Activated T-cell treated with anti-CD3 and anti-CD28 coated beads, Interleukin-2, amount 50 U/mL, for 72 hours (primary cell): ENCODE measurements at places on chromosomes 4 and X. TPM values are rescaled to one million over a fixed set of nuclear protein-coding genes. Genes with fewer than 3 reads are reported as not detected.

DNA sequence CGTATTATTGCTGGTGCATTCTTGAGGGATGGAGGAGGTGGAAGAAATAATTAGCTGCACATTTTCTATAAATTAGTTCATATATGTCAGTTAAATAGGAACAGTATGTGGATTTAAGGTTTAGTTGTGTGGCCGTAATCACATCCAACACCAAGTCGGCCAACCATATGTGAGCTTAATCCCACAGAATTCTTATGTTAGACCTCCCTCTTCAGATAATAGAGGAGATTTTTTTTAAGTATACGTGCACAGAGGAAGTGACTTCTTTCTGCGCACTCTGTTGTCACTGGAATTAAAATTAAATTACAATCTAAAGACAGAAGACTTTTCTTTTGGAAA is 2.1 kb downstream of the SEPTIN11 start:
- DNase-seq = no peak

The PITX2 gene
- total RNA-seq = 0.31 TPM

- DNase-seq = peak; percentile 59
Measured at GRCh38 chr4:141133146-141133998, at the start of gene RNF150. Gene RNF150, minus strand, starts transcription at chr4:141133469.

GRCh38 chr4:40254608-40255392 is 58.0 kb downstream of the RHOH start:
- DNase-seq = peak; percentile 51

GRCh38 chr4:39263895-39264294 is 81.6 kb downstream of the WDR19 start:
- DNase-seq = no peak

The F11 gene
- not detected for total RNA-seq

DNA sequence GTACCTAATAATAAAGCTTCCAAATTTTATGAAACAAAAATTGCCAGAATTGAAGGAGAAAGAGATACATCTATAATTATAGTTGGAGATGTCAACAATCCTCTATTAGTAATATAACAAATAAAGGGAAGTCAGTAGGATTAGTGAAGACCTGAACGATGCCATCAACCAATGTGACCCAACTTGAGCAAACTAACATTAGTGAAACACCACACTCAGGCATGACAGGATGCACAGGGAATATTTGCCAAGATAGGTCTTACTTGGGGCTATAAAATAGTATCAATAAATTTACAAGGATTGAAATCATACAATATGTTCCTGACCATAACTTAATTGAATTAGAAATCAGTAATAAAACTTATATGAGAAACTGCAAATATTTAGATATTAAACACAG is 12.0 kb downstream of the SPON2 start:
- no peak for DNase-seq

GRCh38 chrX:107566604-107567262 is 61.6 kb upstream of the PRPS1 start:
- DNase-seq = no peak

DNA sequence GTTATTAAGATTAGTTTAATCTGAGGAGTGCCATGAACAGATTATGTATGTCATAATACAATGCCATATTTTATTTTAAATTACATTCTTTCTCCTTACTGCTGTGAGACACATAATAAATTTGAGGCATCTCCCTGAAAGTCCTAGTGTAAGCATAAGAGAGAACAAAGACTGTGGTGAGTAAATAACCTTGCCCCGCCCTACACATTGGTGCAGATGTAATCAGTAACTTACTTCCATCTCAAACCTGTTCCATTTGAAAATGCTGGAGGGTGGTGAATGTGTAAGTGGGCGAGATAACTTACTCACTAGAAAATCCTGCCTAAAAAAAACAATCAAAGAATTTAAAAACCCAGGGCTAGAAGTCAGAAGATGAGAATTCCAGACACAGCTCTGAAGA is 338.1 kb upstream of the SLIT2 start:
- DNase-seq = no peak

DNA sequence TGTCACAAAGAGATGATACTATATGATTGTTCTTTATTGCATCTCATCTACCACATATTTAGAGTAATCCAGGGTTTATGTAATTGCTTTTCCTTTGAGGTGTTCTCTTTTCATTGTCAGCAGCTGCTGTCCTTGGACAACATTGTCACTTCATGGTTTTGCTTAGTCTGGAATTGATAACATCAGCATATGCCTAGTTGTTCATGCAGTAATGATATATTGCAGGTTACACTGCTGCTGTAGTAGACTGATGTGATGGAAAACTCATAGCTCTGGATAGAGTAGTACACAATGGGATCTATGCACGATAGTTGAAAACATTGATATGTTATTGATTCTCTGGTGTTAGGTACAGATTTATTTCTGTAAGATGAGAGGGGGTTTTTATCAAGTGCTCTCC is 13.7 kb downstream of the NEIL3 start:
- no peak for DNase-seq

- DNase-seq = no peak
Measured at GRCh38 chrX:153640736-153641575, 6.0 kb upstream of the DUSP9 start.

The FREM3 gene
- total RNA-seq = not detected

- DNase-seq = no peak
Measured at GRCh38 chr4:133594390-133595207, 445.5 kb downstream of the PCDH10 start.

DNA sequence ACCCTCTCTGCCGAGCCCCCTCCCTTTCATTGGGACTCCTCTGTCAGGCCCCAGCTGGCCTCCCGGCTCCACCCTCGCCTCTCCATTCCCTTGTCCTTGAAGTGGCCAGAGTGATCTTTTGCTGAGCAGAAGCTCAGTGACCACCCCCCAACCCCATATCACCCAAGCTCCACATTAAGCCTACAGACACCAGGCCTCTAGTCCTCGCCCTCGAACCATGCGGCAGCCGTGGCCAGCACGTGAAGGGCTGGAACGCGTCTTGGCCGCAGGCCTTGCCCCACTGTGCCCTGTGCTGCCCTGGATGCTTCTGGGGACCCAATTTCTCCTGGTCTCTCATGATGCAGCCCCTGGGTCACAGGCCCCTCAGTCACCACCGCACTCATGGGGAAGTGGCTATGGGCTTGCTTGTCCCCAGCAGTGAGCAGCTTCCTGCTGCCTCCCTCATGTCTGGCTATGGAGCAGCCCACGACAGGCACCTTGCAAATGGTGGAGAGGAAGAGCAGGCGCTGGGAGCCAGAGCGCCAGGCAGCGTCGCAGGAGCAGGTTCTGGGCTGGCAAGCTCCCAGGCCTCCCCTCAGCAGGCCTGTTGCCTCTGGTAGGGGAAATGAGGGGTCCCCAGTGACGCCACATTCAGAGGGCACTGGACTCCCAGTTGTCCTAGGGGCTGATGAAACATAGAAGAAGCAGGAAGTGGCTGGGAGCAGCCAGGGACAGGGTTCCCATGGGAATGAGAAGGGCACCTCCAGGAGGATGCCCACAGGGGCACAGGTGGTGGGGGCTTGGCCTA is 757 bp upstream of the SRPK3 start:
- DNase-seq = no peak

GRCh38 chr4:101254776-101255175 is 92.5 kb downstream of the PPP3CA start:
- DNase-seq = no peak

GRCh38 chr4:75696581-75696980 is 23.4 kb upstream of the G3BP2 start:
- no peak for DNase-seq

The RASL11B gene
- total RNA-seq = 1.4 TPM

- DNase-seq = no peak
Measured at GRCh38 chr4:118018381-118019145, 15.7 kb upstream of the NDST3 start.

DNA sequence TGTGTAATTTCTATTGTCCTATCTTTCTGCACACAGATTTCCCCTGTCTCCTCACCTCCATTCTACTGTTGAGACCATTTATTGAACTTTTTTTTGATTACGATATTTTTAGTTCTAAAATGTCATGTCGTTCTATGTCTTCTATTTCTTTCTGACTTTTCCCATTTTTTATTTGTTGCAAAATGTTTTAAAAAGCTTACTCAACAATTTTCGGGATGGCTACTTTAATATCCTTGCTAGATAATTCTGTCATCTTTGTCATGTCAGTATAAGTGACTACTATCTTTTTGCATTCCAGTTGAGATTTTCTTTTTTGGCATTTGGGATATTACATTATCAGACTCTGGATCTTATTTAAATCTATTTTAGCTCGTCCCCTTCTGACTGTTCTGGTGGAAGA is 7.5 kb upstream of the DMD start:
- DNase-seq = no peak

- DNase-seq = no peak
Measured at GRCh38 chrX:41026702-41027078, 58.6 kb upstream of the USP9X start.

- DNase-seq = no peak
Measured at GRCh38 chr4:91936311-91936710, 367.5 kb upstream of the GRID2 start.

The KANTR gene
- total RNA-seq = 11.4 TPM

The RHOXF2 gene
- total RNA-seq = not detected

GRCh38 chr4:88752754-88753153 is 55.1 kb upstream of the NAP1L5 start:
- DNase-seq = no peak

GRCh38 chr4:4446434-4446833 is 59.5 kb downstream of the NSG1 start:
- no peak for DNase-seq

DNA sequence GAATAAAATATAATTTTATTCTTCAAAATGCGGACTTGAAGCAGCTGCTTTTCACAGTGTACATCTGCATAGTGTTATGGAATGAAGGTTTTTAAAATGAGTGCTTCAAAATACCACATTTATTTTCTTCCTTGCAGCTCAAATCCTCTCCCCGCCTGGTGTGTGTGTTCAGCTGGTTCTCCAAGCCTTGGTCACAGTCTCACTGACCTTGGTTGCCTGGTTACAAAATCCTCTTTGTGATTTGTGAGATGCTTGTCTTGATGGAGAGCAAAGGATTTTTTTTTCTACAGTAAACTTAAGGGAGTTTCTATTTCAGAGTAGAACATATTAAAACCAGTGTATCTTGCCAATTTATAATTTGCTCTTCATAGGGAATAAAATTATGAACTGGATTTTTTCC is 139.2 kb downstream of the PCDH18 start:
- no peak for DNase-seq

The GAGE1 gene
- not detected for total RNA-seq
